ENCODE measurements at places on chromosomes 5 and 9.

GRCh38 chr9:124686918-124687317, 84.2 kb downstream of the NR6A1 start:
- DNase-seq: no peak

GRCh38 chr5:59317774-59318205, 575.7 kb downstream of the PDE4D start:
- no peak for DNase-seq

DNA sequence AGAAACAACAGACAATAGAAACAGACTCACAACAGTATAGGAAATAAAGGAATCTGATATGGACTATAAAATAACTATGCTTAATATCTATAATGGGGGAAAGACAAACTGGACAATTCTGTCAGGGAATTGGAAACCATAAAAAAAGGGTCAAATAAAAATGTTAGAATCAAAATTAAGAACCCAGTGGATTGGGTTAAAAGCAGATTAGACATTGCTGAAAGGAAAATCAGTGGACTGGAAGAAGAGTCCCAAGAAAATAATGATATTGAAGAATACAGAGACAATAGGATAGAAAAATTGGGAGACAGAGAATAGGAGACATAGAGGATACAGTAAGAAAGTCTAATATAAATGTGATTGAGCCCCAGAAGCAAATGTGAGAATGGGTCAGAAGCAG, 199.2 kb downstream of the PBX3 start:
- DNase-seq: no peak

- no peak for DNase-seq
These were observed 1.2 kb upstream of the CLPTM1L start for GRCh38 chr5:1345876-1346626.

GRCh38 chr5:126139773-126140172, 283.4 kb upstream of the GRAMD2B start:
- no peak for DNase-seq

GRCh38 chr5:543351-543750, 19.1 kb upstream of the SLC9A3 start:
- peak; percentile 2 for DNase-seq

- no peak for DNase-seq
These were observed 32.5 kb downstream of the TERT start for GRCh38 chr5:1262381-1262780.

- no peak for DNase-seq
These were observed 6.3 kb downstream of the CRHBP start for GRCh38 chr5:76958991-76959767.

DNA sequence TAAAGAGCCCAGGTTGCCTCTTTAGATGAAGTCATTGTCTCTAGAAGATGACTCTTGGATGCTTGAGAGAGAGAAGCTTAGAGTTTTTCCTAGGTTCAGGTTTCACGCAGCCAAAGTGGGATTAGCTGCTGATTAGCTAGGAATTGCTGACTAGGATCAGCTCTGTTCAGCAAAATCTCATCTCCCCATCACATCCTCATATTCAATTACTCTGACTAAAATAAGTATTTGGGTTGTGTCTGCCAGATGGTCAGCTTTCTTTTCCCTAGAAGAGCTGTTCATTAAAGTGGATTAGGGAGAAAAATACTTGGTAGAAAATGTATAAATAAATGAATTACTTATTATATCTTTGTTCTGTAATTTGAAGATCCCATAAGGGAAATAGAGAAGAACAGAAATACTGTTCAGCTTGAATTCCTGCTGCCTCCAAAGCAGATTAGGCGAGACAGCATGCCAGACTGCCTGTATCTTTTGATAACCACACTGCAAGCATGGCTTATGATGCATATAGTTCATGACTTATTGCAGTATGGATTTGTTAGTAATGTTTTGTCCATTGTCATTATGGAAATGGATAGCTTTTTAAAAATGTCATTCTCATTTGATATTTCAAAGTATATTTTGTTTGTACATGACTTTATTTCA, 184.8 kb upstream of the CD180 start:
- no peak for DNase-seq

- DNase-seq: no peak
These were observed 197.7 kb downstream of the MCTP1 start for GRCh38 chr5:95086927-95087815.

GRCh38 chr5:27682600-27682999, 644.2 kb upstream of the CDH9 start:
- DNase-seq: no peak

All from activated gamma-delta T cell treated with Interleukin-2 at 50 U/mL for 16 hours (primary cell).